ENCODE measurements at places on chromosomes 7 and 10. TPM values are rescaled to one million over a fixed set of nuclear protein-coding genes. Genes with fewer than 3 reads are reported as not detected.
A peak's percentile ranks its signal among the peaks of the same experiment; 100 is the strongest.

Gene CNNM1
- total RNA-seq: 0.04 TPM

DNA sequence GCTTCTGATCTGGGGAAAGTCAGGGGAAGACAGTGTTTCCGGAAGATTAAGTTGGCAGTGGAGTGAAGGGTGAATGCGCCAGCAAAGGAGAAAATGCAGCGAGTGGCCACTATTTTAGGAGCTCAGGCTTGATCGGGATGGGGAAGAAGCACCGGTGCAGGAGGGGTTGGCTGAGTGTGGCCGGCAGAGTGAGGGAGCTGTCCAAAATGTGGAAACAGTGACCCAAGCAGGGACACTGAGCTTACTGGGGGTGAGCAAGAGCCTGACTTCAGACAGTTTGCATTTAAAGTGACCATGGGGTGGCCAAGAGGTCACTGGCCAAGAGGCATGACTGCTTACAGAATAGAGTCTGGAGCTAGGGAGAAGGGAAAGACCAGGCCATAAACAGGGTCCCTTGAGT is 79.3 kb downstream of the GOLGA7B start:
- DNase-seq: no peak

DNA sequence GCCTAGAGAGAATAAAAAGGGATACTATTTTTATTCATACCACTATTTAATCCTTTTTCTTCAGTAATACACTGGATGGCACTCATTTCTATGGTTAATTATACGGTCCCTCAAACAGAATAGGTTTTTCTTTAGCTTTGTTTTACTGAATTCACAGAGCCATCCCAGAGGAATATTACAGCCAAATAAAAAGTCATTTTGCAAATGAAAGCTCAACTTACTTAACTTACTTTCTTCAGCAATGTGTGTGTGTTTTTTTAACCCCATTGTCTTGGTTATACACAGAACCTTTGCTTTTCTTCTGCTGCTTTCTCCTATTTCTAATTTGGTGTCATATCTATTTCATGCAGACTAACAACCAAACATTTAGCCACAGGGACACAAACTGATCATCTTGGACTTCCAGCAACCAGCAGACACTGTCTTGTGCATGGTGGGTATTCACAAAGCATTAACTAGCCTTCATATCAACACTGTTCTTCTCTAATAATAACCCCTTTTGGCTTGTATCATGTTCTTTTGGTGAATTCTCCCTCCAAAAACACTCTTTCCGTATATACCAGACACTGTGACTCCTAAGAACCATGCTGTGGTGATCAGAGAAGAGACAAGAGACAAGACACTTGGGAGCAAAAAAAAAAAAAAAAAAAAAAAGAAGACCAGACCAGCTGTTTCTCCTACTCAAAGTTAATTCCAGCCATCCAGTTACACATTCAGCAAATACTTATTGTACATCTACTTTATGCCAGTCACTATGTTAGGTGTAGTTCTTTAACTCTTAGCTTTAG is 40.4 kb downstream of the PIP4K2A start:
- no peak for DNase-seq

DNA sequence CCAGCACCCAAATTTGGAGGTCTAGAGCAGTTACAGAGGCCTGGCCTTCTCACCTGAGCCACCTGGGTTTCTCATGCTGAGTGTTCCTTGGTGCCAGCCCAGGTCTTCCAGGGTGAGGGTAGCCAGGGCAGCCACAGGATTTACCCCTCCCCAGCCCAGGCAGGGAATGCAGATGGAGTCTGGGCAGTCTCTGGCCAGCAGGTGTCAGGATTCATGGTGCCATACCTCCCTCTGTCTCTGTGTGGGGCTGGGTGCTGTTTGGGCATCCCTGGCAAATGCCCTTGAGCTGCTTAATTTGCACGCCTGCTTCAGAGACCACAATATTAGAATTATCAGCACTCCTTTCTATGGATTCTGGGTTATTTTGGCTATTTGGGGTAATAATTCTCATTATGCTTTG is 246.7 kb downstream of the GFRA1 start:
- no peak for DNase-seq

Gene GRID1
- not detected for total RNA-seq

GRCh38 chr10:133009218-133009950 is 67.0 kb upstream of the CFAP46 start:
- DNase-seq: no peak

Gene GPR37
- total RNA-seq: 8.1 TPM

Gene AMZ1
- not detected for total RNA-seq

- DNase-seq: peak; percentile 85
These were observed 83.2 kb upstream of the KIF5B start for GRCh38 chr10:32139223-32140073.
